ENCODE measurements at places on chromosomes 5 and 9.

- peak; percentile 18 for DNase-seq
These were observed 443.7 kb downstream of the DIRAS2 start for GRCh38 chr9:90198956-90199355.

DNA sequence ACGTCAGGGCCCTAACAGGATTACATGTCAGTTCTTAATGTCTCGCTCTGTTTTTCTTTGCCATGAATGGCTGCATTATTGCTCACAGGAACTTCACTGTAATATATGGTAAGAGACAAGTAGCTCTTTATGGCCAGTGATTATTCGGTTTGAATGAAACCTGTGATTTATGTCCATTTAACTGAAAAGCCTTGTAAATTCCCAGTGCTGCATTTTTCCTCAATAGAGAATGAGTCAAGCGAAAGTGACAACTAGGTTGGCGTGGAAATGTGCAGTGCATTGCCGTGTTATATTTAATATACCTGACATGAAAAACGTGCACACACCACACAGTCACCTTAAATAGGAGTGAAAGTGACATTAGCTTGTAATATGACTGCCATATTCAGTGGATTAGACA is 163.1 kb downstream of the PBX3 start:
- DNase-seq: no peak

DNA sequence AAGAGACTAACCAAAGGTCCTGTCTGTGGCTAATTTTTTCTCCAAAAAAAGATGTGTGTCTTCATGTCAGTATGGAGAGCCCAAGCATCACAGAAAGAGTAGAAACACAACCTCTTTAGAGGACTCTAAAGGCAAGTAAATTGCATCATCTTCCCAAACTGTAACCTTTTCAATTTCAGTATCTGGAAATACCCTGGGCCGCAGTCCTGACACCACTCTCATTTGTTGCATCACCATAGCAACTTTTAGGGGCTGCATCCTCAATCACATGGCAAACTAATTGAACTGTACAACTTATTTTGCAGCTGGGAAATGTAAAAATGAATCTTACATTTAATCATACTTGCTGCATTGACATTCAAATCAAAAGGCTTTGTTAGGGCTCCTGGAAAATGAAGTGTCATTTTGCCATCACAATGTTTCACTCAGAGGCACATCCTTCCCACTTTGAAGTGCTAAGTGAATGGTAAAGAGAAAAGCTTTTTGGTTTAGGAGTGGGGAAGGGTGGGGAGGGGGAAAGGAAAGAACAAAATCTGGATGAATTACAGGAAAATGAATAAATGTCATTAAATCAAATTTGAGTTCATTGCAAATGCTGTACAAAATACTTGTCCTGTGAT is 60.6 kb upstream of the GRIA1 start:
- DNase-seq: no peak

DNA sequence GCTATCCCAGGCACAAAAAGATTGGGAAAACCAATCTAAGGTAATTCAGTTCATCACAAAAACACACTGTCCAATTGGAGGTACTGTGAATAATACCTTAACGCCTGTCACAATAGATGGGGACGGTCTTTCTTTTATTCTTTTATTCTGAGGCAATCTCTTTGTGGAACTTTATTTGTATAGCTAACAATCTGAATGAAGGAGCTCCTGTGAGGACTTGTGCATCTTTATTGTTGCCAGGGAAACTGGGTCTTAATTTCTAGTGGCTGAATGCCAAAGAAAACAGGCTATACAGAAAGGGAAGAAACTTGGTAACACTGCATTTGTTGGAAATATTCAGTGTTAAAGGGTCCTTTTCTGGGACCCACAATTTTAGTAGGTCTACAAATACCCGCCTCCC is 546.9 kb upstream of the C9orf72 start:
- no peak for DNase-seq

DNA sequence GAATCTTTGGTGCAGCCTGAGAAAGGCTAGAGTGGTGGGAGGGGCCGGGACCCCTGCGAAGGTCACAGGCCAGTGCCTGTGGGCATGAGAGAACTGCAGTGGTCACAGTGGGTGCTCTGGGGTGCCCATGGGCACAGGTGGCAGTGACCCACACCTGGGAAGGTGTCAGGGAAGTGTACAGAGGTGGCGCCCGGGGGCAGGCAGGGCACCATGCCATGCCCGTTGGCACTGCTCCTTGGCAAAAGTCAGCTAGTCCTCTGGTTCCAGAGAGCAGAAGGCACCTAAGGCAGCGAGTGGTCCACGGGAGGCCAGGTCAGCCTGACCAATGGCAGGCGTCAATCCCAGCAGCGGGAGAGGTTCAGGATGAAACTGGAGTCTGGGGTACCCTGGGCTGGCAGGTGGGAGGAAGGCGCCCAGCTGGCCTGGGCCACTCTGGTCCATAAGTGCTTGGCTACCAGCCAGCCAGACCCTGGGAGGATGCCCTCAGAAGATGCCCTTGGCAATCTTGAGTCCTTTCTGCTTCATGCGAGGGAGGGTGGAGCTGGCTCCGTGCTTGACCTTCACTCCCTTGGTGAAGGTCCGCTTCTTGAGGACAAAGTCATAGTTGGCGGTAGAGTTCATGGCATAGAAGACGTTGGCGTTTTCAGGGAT is 22.8 kb downstream of the RALGDS start:
- no peak for DNase-seq

DNA sequence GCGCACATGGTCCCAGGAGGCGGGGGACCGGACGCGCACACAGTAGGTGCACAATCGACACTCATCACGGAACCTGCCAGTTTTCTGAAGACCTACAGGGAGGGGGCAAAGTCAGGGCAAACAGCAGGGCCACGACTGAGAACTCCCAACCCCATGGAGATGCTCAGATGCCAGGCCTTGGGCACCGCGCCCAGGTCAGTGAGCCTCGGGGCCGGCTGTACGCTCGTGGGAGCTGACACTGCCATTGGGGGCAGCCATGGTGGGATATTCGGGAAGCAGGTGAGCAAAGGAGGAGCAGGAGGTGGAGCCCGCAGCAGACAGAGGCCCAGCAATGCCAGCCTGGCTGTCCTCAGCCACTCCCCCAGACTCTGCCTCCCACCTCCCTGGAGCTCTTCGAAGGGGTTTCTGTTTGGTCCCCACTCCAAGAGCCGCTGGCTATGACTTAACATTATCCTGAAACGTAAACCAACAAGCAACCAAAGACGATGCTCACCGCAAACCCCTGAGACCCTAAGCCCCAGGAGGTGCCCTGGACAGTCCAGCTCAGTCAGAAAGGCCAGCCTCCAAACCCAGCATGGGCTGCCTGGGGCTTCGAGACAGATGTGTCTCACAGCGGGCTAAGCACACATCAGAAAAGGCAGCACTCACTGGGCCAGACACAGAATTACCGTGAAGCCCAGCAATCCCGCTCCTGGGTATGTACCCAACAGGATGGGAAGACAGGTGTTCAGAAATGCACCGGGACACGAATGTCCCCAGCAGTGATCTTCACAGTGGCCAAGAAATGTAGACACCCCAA is 78.4 kb downstream of the VAV2 start:
- DNase-seq: no peak

GRCh38 chr9:130117816-130118632 is 54.2 kb upstream of the NCS1 start:
- DNase-seq: peak; percentile 76

DNA sequence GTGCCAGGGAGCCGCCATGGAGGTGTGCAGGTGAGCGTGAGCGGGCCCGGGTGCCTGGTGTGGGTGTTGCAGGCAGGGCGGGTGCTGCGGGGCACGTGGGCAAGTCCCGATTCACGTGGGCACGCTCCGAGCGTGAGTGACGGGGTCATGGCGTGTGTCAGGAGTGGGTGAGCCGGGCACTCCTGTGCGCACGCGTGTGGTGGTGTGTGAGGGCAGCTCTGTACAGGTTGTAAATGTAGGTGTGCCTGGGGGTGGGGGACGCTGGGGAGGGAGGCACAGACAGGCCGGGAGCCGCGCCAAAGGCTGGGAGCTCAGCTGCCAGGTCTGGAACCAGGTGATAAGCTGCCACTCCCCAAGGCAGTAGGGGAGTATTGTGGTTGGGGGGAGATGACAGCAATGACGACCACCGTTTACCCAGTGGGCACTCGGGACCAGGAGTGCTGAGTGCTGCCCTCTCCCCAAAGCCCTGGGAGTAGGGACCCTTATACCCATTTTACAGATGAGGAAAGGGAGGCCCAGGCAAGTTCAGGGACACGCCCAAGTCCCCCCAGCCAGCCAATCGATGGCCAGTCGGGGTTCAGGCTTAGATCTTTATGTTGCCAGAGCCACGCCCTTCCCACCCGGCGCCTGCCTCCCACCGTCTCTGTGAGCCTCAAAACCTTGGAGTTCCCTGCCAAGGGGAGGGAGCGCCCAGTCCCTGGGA is 9.6 kb downstream of the NCS1 start:
- no peak for DNase-seq

DNA sequence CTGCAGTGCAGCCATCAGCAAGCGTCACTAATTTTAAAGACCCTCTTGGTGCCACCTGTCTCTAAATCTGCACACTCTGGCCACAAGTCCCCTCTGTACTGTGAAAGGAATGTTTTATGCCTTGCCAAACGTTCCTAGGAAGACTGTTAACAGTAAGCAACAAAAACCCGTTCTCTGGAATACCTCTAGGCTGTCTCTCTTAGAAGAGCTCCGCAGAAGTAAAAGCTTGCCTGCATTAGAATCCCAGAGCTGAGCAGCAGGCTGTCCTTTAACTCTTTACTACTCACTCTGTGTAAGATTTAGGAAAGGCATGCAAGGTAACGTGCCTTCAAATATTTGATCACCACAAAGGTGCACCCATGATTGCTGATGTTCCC is 53.9 kb upstream of the C9orf72 start:
- no peak for DNase-seq

- DNase-seq: no peak
These were observed 59.9 kb upstream of the CER1 start for GRCh38 chr9:14782286-14783051.

DNA sequence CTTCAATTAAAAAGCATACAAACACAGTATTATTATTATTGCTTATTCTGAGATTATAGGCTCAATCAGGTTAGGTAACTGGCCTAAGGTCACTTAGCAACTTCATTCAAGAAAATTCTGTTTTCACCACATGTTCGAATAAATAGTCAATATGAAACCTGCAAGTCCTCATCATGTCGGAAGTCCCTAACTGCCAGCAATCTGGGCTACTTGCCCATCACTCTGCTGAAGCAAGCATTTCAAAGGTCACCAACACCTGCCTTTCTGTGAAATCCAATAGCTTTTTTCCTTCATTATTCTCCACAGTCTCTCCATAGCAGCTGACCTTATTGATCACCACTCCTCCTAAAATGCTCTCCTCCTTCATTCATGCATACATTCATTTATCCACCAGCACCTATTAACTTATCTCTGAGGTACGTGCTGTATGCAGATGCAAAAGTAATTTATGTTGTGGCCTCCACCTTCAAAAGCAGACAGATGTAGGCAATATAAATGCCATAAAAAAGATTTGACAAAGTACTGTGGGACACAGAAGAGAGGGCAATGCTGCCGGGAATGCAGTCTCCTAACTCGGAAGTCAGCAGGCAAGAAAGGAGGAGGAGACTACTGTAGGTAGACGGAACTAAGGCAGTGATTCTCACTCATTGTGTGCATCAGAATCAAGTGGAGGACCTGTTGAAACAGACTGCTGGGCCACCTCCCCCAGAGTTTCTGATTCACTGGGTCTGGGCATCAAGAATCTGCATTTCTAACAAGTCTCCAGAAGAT is 310.9 kb downstream of the BNC2 start:
- DNase-seq: no peak

DNA sequence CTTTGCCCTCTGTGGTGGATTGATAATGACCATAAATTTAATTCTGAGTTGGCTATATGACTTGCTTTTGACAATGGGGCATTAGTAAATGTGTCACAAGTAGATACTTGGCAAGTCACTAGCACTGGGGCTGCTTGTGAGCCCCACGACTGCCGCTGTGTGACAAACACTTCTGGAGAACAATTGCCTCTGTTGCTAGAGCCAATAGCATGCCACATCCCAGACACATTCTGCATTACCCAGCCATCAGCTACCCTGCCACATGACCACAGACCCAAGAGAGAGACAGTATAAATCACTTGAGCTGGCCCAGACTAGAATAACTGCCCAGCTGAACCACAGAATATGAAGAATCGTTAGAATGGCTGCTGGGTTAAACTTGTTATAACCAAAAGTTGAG is 753.2 kb upstream of the DMAC1 start:
- DNase-seq: no peak

GRCh38 chr5:17336054-17336453 is 118.6 kb downstream of the BASP1 start:
- DNase-seq: no peak

DNA sequence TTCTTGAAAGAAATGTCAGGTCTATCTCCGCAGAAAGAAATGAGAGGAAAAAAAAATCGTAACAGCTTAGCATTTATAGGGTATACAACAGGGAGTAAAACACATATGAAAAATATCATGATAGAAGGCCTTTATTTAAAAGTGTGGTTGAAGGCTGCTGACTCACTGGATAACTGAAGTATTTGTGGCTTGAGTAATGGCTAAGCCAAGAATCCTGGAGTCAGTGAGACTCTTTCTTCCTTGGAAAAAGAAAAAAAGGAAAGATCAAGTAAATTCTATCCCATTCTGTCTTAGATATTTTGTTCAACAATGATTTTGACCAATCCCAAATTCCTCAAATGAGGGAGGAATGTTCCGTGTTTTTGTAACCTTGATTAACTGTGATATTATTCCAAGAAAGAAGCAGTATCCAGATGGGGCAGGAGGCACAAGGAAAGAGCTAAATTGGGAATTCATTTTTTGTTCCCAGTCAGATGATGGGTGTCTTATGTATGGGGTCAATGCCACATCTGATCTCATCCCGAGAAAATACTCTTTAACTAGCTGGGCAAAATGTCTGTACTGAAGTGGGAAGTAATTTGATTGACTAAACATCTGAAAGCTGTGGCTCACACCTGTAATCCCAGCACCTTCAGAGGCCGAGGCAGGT is 64.3 kb upstream of the MYO10 start:
- no peak for DNase-seq

GRCh38 chr5:139210585-139210984 is 12.4 kb upstream of the SIL1 start:
- no peak for DNase-seq

DNA sequence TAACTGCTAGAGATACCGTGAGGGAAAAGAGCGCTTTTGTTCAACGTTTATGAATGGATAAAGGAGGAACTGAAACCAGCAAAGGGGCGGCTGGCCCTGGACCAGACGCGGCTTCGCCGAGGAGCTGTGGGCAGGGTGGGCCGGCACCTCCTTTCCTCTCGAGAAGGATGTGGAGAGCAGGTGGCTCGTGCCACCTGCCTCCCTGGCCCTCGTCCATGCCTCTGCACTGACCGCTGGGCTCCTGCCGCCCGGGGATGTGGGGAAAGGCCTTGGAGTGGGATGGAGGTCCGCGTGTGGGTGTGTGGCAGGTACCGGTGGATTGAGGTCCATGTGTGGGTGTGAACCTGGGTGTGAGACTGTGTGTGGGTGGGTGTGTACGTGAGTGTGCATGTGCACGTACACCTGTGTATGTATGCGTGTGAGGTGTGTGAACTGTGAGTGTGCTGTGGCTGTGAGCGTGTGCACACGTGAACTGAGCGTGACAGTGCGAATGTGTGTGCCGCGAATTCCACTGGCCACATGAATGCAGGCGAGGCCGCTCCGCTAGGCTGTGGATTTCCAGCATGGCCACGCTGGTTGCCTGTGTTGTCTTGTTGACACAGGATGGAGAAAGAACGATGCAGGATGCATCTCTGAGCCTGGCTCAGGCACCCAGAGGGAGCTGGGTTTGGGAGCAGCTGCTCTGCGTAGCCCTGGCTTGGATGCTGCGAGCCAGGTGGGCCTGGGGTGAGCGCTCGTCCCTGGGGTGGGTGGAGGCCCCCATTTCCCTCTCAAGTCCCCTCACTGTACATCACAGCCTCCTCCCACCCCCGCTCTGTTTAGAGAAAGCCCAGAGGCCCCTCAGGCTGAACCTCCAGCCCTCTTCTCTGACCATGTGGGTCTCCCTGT is 4.4 kb upstream of the CEP72 start:
- peak; percentile 45 for DNase-seq

Measured in inflammatory macrophage treated with lipopolysaccharide for 1 hour (primary cell).